Thymus (tissue), 14 donors: ENCODE measurements at places on chromosomes 5 and 9. TPM values are rescaled to one million over a fixed set of nuclear protein-coding genes. Genes with fewer than 3 reads are reported as not detected.

C9orf50 gene
- 0.23 TPM for polyA plus RNA-seq

SEMA5A gene
- polyA plus RNA-seq, result 1.2 TPM

RASGEF1C gene
- 0.11 TPM for polyA plus RNA-seq

PSAT1 gene
- 21.7 TPM for polyA plus RNA-seq

KIF24 gene
- 0.57 TPM for polyA plus RNA-seq

PRR7 gene
- 1.6 TPM for polyA plus RNA-seq

SPATA31A3 gene
- not detected for polyA plus RNA-seq

SPATA31C1 gene
- polyA plus RNA-seq, result not detected

CARD19 gene
- 24.8 TPM for polyA plus RNA-seq

IL13 gene
- 1.0 TPM for polyA plus RNA-seq

LTC4S gene
- polyA plus RNA-seq, result 2.8 TPM

DRD1 gene
- 0.41 TPM for polyA plus RNA-seq

PCDHAC2 gene
- 0.02 TPM for polyA plus RNA-seq

HTR1A gene
- polyA plus RNA-seq, result not detected

ROR2 gene
- polyA plus RNA-seq, result 7.1 TPM

IGFBPL1 gene
- 0.55 TPM for polyA plus RNA-seq

CARD9 gene
- polyA plus RNA-seq, result 3.5 TPM

BTF3 gene
- 1,030 TPM for polyA plus RNA-seq

PDGFRB gene
- 8.6 TPM for polyA plus RNA-seq

STPG3 gene
- 0.43 TPM for polyA plus RNA-seq

OR1Q1 gene
- 0.05 TPM for polyA plus RNA-seq

DND1 gene
- 5.0 TPM for polyA plus RNA-seq

OBP2B gene
- polyA plus RNA-seq, result 0.09 TPM

COL15A1 gene
- polyA plus RNA-seq, result 3.8 TPM

PCDH1 gene
- 5.1 TPM for polyA plus RNA-seq

TBCA gene
- 356 TPM for polyA plus RNA-seq

ACOT12 gene
- polyA plus RNA-seq, result 0.14 TPM

CDX1 gene
- polyA plus RNA-seq, result 1.3 TPM

PCDHGA10 gene
- polyA plus RNA-seq, result 0.87 TPM

FGD3 gene
- polyA plus RNA-seq, result 48.9 TPM

STK10 gene
- 44.9 TPM for polyA plus RNA-seq

OR13F1 gene
- not detected for polyA plus RNA-seq

VCAN gene
- polyA plus RNA-seq, result 7.0 TPM

CDC26 gene
- polyA plus RNA-seq, result 45.5 TPM

ABLIM3 gene
- polyA plus RNA-seq, result 7.3 TPM

ATP10B gene
- 2.6 TPM for polyA plus RNA-seq

GLDC gene
- polyA plus RNA-seq, result 2.2 TPM

MYOT gene
- 0.80 TPM for polyA plus RNA-seq

FAM170A gene
- 0.05 TPM for polyA plus RNA-seq

GABRP gene
- 8.2 TPM for polyA plus RNA-seq

RAD17 gene
- polyA plus RNA-seq, result 28.3 TPM

QRFP gene
- polyA plus RNA-seq, result 0.21 TPM

SMIM27 gene
- 28.5 TPM for polyA plus RNA-seq

MOB3B gene
- 7.8 TPM for polyA plus RNA-seq

PCDHA3 gene
- polyA plus RNA-seq, result 0.07 TPM

SLC6A3 gene
- 14.9 TPM for polyA plus RNA-seq
